Smooth muscle cell of the pulmonary artery (primary cell): ENCODE measurements at places on chromosomes 7 and 10. TPM values are rescaled to one million over a fixed set of nuclear protein-coding genes. Genes with fewer than 3 reads are reported as not detected.

Gene KIFBP
- total RNA-seq: 40.4 and 47.0 TPM in 2 replicates

Gene SVOPL
- not detected in 2 replicates for total RNA-seq

Gene MBL2
- total RNA-seq: not detected in 2 replicates

Gene CFAP70
- total RNA-seq: 1.2 TPM in 2 replicates

Gene YWHAG
- 120 and 130 TPM in 2 replicates for total RNA-seq

Gene TRIM73
- total RNA-seq: 1.3 and 1.6 TPM in 2 replicates

Gene BCAP29
- 45.7 and 45.9 TPM in 2 replicates for total RNA-seq

Gene ZNF746
- 15.4 and 19.5 TPM in 2 replicates for total RNA-seq

Gene ADGRA1
- total RNA-seq: not detected in 2 replicates

Gene EN2
- total RNA-seq: not detected in 2 replicates

Gene CLRN3
- total RNA-seq: not detected in 2 replicates

Gene PLXNA4
- 16.9 and 29.5 TPM in 2 replicates for total RNA-seq

Gene FAM24B
- total RNA-seq: 2.2 and 2.7 TPM in 2 replicates

Gene ICA1
- 0.13 and 0.52 TPM in 2 replicates for total RNA-seq

Gene OGDH
- total RNA-seq: 114 and 138 TPM in 2 replicates

Gene HKDC1
- total RNA-seq: 0.78 and 6.8 TPM in 2 replicates

Gene LIPJ
- total RNA-seq: not detected in 2 replicates

Gene GGCT
- 17.1 and 17.7 TPM in 2 replicates for total RNA-seq

Gene AKR1E2
- total RNA-seq: 9.5 and 18.4 TPM in 2 replicates

Gene SPDYE2B
- total RNA-seq: not detected in 2 replicates

Gene CALHM2
- total RNA-seq: 22.6 and 39.7 TPM in 2 replicates

Gene POLR2J3
- total RNA-seq: 34.6 and 36.8 TPM in 2 replicates

Gene FRMD4A
- 96.6 and 114 TPM in 2 replicates for total RNA-seq

Gene TUBAL3
- not detected in 2 replicates for total RNA-seq

Gene ZNF316
- total RNA-seq: 14.7 and 22.7 TPM in 2 replicates

Gene SUGCT
- total RNA-seq: 8.4 and 18.9 TPM in 2 replicates

Gene EEPD1
- total RNA-seq: 3.6 and 3.8 TPM in 2 replicates

Gene SPDYE2
- not detected in 2 replicates for total RNA-seq

Gene VWDE
- total RNA-seq: under 0.01 TPM in 1 of 2 replicates, not detected in the other

Gene AGBL3
- 0.66 and 0.91 TPM in 2 replicates for total RNA-seq

Gene CALHM1
- not detected in 2 replicates for total RNA-seq

Gene EIF5AL1
- 0.13 and 0.26 TPM in 2 replicates for total RNA-seq

Gene NHLRC2
- 14.2 and 15.2 TPM in 2 replicates for total RNA-seq

Gene EPHB6
- total RNA-seq: 1.7 and 18.4 TPM in 2 replicates

Gene SAMD9L
- 14.1 and 25.1 TPM in 2 replicates for total RNA-seq

Gene KCNH2
- total RNA-seq: 0.13 and 0.79 TPM in 2 replicates

Gene CARD11
- total RNA-seq: 0.13 TPM in 1 of 2 replicates, not detected in the other

Gene FZD8
- total RNA-seq: 14.5 and 153 TPM in 2 replicates

Gene USP54
- total RNA-seq: 6.6 and 11.0 TPM in 2 replicates

Gene ACBD7
- total RNA-seq: 0.83 and 2.9 TPM in 2 replicates

Gene PPP1R17
- total RNA-seq: not detected in 2 replicates

Gene SPRN
- total RNA-seq: 0.39 and 1.6 TPM in 2 replicates

Gene FAM25G
- not detected in 2 replicates for total RNA-seq

Gene SEPHS1
- 24.5 and 26.0 TPM in 2 replicates for total RNA-seq

Gene HTRA1
- total RNA-seq: 591 and 835 TPM in 2 replicates

Gene C10orf105
- under 0.01 TPM in 1 of 2 replicates, not detected in the other for total RNA-seq

Gene NPFFR1
- total RNA-seq: not detected in 2 replicates

Gene RPA3
- 6.8 and 15.4 TPM in 2 replicates for total RNA-seq

Gene HYAL4
- total RNA-seq: not detected in 2 replicates

Gene PLOD3
- total RNA-seq: 164 and 240 TPM in 2 replicates

Gene SCIN
- total RNA-seq: 0.23 and 1.2 TPM in 2 replicates
